Jurkat, Clone E6-1 (cell line): ENCODE measurements at places on chromosomes 2 and 18.
A peak's percentile ranks its signal among the peaks of the same experiment; 100 is the strongest.

GRCh38 chr18:48835119-48835518, 115.6 kb downstream of the SMAD7 start:
- no peak for DNase-seq

DNA sequence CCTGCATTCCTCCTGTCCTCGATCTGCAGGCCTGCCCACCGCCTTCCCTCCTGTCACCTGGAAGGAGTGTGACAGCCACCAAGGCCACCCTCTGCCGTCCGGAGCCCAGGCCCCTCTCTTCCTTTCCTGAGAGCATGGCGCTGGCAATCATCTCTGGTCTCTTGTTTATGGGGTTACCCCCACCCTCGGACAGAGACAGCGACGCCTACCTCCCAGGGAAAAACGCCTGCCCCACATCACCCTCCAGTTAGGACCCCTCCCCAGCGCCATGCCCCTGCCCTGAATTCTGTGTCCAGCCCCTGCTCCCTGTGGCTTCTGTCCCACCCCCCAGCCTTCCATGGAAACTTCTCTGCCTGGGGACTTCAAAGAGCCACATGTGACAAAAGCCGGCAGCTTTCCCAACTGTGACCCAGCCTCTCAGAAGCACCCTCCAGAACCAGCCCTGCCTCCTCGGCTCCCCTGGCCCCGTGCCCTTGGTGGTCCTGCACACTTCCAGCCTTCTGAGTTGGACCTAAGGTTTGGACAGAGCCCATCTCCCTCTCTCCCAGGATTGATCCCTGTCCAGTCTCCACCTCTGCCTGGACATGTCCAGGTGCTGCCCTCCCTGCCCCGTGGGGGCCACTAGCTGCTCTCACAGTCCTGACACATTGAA, 145.0 kb upstream of the HDAC4 start:
- no peak for DNase-seq

DNA sequence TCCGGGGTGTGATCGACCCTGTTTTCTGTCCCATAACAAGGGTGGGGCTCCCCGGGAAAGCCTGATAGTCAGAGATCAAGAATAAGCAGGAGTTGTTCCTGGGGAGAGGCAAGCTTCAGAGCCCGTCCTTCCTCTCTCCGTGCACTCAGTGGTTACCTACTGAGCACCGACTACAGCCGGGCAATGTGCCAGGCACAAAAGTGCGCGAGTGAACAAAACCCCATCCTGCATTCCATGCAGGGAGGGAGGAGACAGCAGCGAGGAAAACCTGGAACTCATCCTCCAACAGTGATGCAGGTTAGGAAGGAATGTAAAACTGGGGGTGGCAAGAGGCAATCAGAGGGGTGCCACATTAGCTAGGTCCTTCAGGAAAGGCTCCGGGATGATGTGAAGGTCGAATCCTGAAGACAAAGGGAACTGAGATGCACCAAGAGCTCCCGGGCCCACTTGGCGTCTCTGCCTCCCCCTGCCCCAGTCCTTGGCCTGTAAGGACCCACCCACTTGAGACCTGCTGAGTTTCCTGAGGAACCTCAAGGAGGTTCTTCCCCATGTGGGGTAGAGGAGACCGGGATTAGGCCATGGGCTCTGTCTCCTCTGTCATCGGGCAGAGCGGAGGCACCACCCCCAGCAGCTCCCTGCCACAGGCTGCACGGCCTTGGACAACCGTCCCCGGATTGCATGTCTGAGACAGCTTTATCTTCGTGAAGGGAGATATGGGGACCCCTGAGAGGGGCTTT, 198.2 kb downstream of the NDUFA10 start:
- DNase-seq: no peak

DNA sequence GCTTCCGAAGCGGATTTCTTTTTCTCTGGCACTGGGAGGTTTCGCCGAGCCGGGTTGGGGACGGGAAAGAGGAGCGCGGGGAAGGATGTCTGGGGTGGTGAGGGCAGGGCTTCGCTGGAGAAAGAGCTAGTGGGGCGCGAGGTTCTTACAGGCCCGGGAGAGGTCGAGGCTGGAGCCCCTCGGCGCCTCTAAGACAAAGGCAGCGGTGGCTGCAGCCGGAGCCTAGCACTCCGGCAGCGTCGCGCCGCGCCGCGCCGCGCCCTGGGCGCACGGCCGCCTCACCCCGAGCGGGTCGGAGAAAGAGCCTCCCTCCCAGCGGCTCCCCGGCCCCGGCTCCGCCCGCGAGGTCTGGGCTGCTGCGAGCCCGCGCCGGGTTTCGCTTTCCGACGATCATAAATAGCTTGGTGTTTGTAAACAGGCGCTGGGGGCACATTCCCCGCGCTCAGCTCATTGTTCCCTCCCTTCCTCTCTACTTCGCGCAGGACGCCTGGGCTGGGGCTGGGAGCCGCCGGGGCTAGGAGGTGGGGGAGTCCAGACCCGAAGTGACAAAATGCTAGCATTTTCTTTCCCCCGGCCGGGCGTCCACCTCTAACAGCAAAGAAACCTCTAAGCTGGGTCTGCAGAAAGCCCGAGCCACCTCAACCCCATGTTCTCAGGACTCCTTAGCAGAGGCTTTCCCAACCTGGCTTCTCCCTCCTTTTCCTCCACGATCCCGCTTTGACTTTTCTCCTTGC, 813 bp upstream of the MEIS1 start:
- DNase-seq: peak; percentile 12

GRCh38 chr2:218875692-218876246, 4.9 kb upstream of the WNT10A start:
- DNase-seq: no peak

- DNase-seq: no peak
Observed at GRCh38 chr18:12278741-12279682, 24.9 kb downstream of the CIDEA start.

DNA sequence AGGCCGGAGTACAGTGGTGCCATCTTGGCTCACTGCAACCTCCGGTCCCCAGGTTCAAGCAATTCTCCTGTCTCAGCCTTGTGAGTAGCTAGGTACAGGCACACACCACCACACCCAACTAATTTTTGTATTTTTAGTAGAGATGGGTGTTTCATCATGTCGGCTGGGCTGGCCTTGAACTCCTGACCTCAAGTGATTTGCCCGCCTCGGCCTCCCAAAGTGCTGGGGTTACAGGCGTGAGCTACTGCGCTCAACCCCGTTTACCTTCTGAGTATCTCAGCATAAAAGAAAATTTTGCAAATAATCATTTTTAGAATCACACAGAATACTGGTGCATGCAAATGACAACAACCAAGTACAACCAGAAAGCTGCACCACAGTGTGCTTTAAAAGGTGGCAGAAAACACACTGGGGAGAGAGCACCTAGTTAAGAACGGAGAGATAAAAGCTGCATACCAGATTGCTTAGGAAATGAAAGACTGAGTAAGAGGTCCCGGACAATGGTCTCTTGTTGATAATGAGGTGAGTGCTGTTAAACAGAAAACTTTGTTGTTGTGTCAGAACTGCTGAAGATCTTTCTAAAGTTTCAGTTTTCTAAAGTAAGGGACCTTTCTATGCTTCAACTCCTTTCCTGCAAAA, 189.6 kb downstream of the ACTR3 start:
- no peak for DNase-seq

- DNase-seq: no peak
Observed at GRCh38 chr2:65662654-65663432, 230.4 kb upstream of the SPRED2 start.

DNA sequence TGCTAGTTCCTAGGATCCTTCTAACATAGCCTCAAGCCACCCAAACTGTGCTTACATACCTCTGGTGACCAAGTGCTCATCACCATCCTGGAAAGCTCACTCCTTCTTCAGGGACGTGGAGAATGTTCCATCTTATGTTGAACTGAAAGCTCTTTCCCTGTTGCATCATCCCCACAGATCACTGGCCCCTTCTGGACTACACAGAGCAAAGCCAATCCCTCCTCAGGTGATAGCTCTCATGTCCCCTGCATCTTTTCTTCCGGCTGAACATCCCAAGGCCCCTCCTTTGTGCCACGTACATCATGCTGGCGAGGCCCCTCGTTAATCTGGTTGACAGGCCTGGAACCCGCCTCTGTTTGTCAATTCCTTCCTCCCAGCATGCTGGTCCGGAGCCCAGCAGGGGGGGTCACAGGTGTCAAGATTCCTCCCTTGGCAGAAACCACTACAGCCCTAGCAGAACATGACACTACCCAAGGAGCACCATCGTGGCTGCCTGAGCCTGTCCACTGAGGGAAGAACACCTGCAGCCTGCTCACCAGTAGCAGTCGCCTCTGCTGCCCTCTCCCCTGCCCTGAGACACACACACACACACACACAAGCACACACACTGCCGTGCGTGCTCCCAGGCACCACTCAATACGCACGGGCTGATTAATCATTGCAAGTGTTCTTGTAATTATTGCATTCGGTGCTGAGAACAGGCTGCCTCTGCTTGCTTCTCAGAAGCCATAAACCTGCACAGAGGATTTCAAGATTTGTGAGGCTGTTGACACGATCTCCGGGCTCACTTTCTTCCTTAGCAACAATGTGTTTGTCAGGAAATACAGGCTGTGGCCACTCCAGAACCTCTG, 6.3 kb upstream of the KCNK3 start:
- DNase-seq: no peak

GRCh38 chr18:68417826-68418225, 297.1 kb downstream of the TMX3 start:
- no peak for DNase-seq

DNA sequence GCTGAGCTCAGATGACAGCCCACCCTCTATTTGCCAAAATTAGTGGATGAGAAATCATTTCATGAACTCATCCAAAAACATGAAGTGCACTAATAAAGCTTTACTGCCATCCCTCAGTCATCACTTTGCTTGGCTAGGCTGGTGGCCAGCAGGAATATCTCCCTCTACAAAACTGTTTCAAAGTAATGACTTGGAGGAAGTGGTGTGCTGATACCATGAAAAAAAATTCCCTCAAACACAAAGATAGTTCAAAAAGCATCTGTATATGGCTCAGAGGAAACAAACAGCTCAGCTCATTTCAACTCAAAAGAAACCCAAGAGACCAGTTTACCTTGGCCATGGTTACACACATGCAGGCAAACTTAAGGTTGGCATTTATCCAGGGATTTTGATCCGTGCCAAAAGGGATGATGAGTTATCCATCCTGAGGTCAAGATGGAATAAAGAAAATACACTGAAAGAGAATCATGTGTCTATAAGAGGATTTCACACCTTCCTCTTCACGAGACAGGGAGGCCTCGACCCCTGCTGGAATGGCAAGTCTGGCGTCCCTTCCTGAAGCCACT, 18.4 kb upstream of the WIPF1 start:
- DNase-seq: peak; percentile 53

GRCh38 chr18:55400590-55401541, 187.1 kb downstream of the TCF4 start:
- no peak for DNase-seq
